A172 (cell line): ENCODE measurements at places on chromosomes 2 and 18.
A peak's percentile ranks its signal among the peaks of the same experiment; 100 is the strongest.

GRCh38 chr2:196711625-196712024, 72.1 kb downstream of the CCDC150 start:
- no peak for DNase-seq

GRCh38 chr2:48600204-48600813, 17.3 kb upstream of the GTF2A1L start:
- peak; percentile 54 for DNase-seq

GRCh38 chr2:15625344-15626036, 33.8 kb downstream of the DDX1 start:
- DNase-seq: no peak

- no peak for DNase-seq
These were observed 261.1 kb upstream of the TRIB2 start for GRCh38 chr2:12455661-12456060.

DNA sequence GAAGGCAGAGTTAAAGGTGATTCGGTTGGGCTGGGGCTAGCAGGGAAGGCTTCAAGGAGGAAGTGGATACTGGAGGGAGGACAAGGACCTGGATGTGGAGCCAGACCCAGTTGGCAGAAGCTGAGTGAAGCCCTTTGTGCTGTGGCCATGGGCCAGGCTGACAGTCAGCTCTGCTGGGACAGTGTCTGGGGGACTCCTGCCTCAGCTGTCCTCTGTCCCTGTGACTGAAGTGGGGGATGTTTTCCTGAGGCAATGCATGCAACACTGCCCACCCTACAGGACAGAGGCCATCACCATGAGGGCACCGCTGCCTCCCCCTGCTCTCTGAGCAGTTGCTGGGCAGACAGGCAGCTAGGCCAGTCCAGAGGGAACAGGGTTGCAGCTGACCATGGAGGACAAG, 40.0 kb downstream of the ST8SIA5 start:
- DNase-seq: no peak

DNA sequence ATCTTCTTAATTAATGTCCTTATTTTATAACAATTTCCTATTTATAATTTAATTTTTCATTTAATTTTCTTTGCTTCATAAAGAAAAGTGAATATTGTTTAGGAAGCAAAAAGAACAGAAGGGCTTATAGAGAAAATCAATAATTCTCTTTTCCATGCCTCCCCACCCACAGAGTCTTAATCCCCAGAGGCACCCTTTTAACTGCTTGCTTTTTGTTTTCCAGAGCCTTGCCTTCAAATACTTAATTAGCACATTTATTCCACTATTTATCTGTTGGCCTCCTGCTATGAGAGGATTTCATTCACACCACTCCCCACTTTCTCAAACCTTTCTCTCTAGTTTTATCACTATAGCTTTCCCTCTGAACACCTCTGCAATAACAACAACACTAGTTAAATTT, 373.6 kb downstream of the MBD2 start:
- no peak for DNase-seq

GRCh38 chr2:81355436-81355835, 1050.9 kb upstream of the LRRTM1 start:
- DNase-seq: peak; percentile 2

- peak; percentile 77 for DNase-seq
These were observed 112.8 kb upstream of the SLC39A10 start for GRCh38 chr2:195543902-195544894.

- DNase-seq: peak; percentile 27
These were observed 69.3 kb downstream of the MARCO start for GRCh38 chr2:119011162-119011909.

- no peak for DNase-seq
These were observed 98.1 kb downstream of the RTP5 start for GRCh38 chr2:241967467-241968144.

- DNase-seq: no peak
These were observed 13.1 kb upstream of the NAB1 start for GRCh38 chr2:190635781-190636180.

DNA sequence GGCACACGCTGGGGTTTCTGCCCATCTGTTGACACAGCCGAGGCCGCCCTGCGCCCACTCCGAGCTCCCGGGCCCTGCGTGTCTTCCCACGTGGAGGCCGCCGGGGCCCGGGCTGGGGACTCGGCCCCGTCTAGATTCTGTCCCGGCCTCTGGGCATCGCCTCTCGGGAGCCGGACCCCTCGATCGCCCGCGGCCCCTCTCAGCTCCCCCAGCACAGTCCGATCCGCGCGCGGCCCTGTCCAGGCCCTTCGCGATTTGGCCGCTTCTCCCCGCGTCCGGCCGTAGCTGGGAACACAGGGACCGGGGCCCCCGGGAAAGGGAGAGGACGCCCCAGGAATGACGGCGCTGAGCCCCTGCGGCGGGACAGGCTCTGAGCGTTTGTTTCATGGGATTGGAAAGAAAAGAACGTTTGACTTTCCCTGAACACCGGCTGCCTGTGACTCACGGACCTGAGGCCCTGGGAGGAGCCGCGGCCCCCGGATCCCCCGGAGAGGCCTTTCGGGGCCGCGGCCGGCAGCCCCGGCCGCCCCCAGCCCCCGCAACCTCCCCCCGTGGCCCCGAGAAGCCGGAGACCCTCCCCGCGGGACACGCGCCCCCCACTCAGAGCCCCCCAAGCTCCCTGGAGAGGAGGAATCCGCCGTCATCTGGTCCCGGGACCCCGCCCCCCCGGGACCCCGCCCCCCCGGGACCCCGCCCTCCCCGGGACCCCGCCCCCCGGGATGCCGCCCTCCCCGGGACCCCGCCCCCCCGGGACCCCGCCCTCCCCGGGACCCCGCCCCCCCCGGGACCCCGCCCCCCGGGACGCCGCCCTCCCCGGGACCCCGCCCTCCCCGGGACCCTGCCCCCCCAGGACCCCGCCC, 62.7 kb upstream of the CTDP1 start:
- no peak for DNase-seq

DNA sequence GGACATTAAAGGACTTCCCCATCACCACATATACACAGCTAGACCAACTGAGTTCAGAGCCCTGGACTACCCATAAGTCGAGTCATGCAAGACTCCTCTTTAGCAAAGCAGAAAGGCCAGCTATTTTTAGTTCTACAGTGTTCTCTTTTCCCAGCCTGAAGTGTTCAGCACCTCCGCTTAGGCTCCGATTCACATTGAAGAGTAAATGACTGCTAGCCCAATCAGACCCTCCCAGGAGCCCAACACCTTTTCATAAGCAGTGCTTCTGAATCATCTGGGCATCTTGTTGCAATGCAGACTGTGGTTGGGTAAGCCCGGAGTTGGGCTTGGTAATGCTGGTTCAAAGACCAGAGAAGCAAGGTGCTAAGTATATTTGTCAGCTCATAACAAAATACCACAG, 138.6 kb upstream of the MSH6 start:
- DNase-seq: no peak

DNA sequence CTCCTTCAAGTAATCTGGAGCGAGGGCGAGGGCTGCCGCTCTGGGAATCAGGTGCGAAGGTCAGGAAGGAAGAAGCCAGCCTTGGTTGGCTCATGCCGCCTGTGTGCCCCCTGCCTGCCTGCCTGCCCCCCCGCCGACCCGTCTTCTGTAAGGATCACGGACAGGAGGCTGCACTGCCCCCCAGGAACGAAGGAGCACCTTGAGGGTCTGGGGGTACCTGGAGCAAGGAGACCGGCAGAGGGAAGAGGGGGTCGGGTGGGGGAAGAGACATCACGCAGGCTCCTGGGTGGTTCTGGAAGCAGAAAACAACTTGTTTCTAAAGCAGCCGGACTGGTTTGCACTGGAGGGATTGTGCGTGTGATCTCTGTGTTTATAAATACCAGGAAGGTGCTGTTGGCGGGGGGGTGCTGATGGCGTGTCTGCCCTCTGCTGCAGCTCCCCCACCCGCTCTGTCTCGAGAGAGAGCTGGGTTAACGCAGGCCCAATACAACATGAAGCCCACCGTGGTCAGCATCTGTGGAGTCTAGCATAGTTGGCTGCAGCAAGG, 1.7 kb downstream of the FOSL2 start:
- DNase-seq: peak; percentile 45

GRCh38 chr2:105928563-105928962, 183.9 kb downstream of the NCK2 start:
- no peak for DNase-seq

- DNase-seq: peak; percentile 46
These were observed 99.3 kb downstream of the BIN1 start for GRCh38 chr2:127007652-127008051.

DNA sequence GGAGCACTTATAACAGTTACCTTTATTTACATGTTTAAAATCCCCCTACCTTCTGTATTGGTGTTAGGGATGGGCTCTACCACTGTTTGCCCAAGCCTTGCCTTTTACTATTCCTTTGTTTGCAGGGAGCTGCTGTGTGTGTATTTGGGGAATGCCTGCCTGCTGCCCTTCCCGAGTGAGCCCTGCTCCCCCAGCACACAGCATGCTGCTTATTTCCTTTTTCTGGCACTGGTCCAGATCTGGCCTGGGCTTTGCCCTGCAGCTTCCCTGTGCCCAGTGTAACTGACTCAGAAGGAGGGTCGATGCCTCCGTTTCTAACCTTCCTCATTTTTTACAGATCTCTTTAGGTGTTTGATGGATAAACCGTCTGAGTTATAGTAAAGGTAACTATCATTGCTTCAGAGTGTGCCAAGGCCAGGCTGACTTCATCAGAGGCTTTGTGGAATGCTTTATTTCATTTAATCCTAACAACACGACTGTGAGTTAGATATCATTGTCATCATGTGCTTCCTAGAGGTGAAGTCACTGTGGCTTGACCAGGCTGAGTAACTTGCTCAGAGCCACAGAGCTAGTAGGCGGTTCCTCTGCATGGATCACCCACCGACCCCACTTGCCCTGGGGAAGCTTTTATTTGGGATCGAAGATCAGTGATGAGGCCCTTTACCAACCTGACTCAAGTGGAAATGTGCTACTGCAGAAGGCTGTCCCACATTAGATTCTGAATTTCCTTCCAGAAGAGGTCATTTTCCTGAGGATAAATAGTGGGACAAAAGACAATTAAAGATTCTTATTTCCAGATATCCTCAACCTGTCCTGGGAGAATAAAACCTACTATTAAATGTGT, 238.8 kb downstream of the ZNF407 start:
- peak; percentile 5 for DNase-seq

DNA sequence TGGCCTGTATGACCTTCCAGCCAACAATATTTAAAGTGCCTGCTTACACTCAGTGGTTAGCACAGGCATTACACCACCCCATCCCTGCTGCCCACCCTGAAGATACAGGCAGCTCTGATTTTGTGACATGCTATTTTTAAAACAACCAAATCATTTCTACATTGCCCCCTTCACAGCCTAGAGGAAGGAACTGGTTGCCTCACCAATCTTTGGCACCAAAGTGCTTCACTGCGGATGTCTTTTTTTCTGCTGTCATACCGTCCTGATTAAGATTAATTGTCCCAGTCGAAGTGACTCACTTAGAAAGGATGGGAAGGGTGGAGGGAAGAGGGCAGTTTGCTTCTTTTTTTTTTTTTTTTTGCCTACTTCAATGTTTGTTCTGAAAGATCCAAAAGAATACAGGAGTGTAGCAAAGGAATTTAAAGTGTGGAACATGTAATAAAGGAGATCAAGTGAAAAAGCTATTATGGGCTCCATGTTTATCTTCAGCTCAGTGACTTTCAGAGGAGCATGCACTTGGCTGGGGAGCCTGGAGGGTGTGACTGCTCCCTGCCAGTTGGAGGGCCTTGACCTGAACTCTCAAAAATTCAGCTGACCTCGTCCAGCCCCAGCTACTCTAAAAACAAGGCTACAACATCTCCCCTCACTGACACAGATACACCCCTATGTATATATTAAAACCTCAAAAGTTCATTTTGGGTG, 501.1 kb upstream of the TNP1 start:
- peak; percentile 93 for DNase-seq

GRCh38 chr18:13110559-13110958, 108.0 kb upstream of the LDLRAD4 start:
- DNase-seq: no peak

- DNase-seq: no peak
These were observed 17.4 kb downstream of the RTTN start for GRCh38 chr18:70188113-70188512.

DNA sequence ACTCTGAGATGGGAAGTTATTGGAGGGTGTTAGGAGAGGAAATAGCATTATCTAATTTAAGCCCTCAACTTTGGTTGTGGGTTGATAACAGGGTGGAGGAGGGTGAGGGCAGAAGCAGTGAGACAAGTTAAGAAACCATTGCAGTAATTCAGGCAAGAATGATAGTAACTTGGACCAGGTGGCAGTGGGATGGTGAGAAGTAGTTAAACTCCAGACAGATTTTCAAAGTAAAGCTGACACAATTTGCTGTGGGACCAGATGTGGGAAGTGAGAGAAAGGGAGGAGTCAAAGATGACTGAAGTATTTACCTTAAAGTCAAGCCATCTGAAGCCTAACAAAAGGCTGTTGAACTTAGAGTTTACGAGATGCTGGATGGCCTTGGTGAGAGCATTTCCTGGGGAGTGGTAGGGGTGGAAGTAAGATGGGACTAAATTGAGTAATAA, 163.2 kb upstream of the KLF7 start:
- no peak for DNase-seq

DNA sequence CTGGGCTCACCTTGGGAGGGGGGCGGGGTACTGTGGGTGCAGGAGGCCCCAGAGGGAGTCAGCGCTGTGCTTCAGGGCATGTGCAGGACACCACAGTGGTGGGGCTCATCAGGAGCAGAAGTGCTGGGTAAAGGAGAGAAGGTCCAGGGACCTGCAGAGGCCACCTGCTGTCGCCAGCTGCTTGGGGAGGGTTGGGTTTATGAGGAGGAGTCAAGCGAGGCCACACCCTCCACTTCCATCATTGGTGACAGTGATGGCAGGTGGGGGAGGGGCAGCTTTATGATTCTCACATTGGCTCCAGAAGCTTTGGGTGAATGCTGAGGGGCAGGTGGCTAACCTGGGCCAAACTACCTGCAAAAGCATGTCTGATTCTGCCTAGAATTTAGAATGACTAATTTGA, 392.6 kb downstream of the HRH4 start:
- DNase-seq: no peak

- DNase-seq: no peak
These were observed 126.0 kb downstream of the ST6GAL2 start for GRCh38 chr2:106759966-106760365.

GRCh38 chr2:44549856-44550255, 188.1 kb downstream of the CAMKMT start:
- peak; percentile 34 for DNase-seq

DNA sequence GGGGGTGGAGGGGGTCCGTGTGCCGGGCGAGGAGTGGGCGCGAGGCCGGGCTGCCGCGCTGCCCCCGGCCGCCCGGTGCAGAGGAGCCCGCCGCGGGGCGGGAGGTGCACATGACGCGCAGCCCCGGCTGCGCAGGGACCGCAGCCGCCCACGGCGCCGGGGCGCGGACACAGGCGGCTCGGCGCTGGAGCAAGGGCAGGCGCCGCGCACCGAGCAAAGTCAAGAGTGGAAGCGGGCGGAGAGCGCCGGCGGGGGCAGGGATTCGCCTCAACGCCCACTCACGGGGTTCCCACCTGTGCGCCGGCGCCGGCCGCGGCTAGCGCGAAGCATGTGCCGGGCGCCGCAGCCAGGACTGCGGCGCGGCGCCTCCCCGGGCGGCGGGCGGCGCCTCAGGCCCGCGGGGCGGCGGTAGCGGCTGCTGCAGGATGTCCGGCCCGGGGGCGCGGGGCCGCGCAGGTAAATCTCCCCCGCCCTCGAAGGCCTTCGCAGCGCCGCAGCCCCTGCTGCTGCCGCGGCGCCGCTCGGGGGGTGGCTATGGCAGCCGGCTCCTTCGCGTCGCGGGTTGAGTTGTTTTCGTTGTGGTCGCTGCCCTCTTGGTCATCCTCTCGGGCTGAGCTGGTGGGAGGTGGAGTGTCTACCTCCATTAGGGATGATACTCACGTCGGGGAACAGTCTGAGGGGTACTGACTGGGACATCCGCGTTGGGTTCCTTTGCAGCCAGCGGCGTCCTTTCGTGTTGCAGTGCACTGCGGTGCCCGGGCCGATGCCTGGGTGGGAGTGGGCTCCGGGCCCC, 216.3 kb upstream of the DTNA start:
- DNase-seq: no peak

- no peak for DNase-seq
These were observed 221.3 kb upstream of the ITGA4 start for GRCh38 chr2:181235683-181236459.
